Lung microvascular endothelial cell (primary cell): ENCODE measurements at places on chromosomes 12 and 14. TPM values are rescaled to one million over a fixed set of nuclear protein-coding genes. Genes with fewer than 3 reads are reported as not detected.

DNA sequence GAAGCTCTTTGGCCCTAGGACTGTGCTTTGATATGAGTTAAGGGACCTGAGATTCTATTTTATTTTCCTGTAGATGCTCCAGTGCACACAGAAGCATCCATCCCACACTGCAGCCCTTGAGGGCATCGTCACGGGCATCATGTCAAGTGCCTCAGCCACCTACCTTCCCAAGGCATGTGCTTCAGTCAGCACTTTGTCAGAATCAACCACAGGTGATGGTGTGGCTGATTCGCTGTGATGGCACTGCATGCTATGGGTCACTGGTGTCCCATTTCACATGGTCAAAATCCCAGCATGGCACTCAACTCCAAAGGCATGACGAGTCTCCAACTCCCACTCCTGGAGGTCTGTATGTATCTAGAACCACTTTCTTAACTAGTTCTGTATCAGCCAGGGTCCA, 100.8 kb downstream of the AACS start:
- no peak for DNase-seq

NR1H4 gene
- not detected in 2 replicates for total RNA-seq

GALNT16 gene
- under 0.01 TPM in 1 of 2 replicates, not detected in the other for total RNA-seq

DPPA3 gene
- not detected in 2 replicates for total RNA-seq

CLEC2D gene
- 0.99 and 1.3 TPM in 2 replicates for total RNA-seq

DNA sequence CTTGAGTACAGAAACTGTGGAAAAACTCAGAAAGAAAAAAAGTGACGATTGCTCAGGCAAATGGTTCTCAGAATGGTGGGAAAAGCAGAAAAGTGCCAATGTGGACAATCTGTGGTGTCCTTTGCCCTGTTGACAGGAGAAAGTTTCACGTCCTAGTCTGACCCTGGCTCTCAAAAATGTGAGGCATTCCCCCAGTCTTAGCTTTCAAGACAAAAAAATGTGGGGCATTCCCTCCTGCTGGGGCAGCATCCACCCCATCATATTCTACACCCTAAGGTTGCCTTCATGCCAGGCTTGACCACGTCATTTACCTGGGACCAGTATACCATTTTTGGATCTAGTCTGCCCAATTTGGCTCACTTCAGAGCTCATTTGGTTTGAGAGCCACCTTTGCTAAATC, 20.7 kb upstream of the ANAPC7 start:
- no peak for DNase-seq

DNA sequence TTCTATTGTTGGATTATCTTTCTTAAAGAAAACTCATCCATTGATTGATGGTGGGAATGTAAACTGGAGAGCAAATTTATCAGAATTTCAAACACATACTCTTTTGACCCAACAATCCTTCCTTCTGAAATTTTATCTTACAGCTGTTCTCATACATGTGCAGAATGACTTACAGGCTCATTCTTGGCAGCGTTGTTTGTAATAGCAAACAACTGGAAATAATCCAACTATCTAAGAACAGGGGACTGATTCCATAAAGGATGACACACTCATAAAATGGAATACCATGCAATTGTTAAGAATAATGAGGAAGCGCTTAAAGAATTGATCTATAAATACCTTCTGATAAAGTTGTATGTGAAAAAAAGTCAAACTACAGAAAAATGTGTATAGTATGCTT, 24.0 kb downstream of the RHOJ start:
- no peak for DNase-seq

- DNase-seq: no peak
These were observed 149.5 kb upstream of the PELI2 start for GRCh38 chr14:55968741-55969140.

- no peak for DNase-seq
These were observed 159.3 kb downstream of the DAD1 start for GRCh38 chr14:22429546-22430294.

IFI27 gene
- total RNA-seq: 7.9 and 78.0 TPM in 2 replicates

GRCh38 chr12:55685671-55686070, 22.0 kb downstream of the ITGA7 start:
- no peak for DNase-seq

- peak; percentile 79 for DNase-seq
These were observed 9.8 kb upstream of the HSP90AA1 start for GRCh38 chr14:102096569-102097188.

C12orf54 gene
- not detected in 2 replicates for total RNA-seq

DEGS2 gene
- 0.20 and 0.22 TPM in 2 replicates for total RNA-seq

GRCh38 chr12:12983420-12984035, 16.5 kb downstream of the HEBP1 start:
- DNase-seq: peak; percentile 85

- no peak for DNase-seq
These were observed 50.7 kb upstream of the MAP1LC3B2 start for GRCh38 chr12:116508145-116509121.

CABP1 gene
- under 0.01 TPM in 1 of 2 replicates, not detected in the other for total RNA-seq

HOXC4 gene
- total RNA-seq: not detected in 2 replicates
